ENCODE measurements at places on chromosomes 11 and 22.
A peak's percentile ranks its signal among the peaks of the same experiment; 100 is the strongest.

DNA sequence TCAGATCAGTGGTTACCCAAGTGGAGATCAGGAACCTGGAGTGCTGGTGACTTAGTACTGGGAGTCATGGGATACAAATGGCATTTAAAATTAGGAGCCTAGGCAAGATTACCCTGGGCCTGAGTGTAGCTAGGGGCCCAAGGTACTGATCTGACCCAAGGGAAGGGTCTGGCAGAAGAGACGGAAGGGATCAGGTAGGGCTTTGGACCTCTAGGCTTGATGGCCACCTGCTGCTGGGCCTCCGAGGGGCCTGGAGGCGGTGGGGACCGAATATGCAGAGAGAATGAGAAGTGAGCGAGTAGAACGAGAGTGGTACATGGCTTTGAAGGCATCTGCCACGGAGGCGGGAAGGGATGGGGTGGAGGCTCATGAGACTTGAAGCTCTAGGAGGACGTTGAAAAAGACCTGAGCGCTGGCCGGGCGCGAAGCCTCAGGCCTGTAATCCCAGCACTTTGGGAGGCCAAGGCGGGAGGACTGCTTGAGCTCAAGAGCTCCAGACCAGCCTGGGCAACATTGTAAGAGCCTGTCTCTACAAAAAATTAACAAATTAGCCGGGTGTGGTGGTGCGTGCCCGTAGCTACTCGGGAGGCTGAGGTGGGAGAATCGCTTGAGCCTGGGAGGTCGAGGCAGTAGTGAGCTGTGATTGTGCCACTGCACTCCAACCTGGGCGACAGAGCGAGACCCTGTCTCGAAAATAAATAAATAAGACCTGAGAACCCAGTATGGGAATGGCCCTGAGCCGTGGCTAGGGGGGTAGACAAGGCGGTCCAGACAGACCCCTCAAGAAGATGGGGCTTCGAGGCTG lies 563 bp upstream of the PPIL2 start:
- DNase-seq: no peak

- DNase-seq: no peak
These were observed 1.4 kb downstream of the USP47 start for GRCh38 chr11:11843211-11843621.

DNA sequence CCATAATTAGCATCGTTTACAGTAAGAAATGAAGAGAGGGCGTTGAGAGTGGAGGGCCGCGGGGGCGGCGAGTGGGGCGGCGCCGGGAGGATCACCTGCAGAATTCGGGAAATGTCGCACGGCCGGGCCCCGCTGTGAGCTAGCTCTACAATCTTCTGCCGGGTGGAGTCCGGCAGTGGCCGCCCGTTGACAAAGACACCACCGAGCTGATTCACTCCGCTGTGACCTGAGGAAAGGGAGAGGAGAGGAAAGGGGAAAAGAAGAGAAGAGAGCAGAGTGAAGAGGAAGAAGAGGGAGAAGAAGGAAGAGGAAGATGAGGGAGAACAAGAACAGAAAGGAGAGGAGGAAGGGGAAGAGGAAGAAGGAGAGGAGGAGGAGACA lies 8.5 kb downstream of the PAX6 start:
- peak; percentile 60 for DNase-seq

DNA sequence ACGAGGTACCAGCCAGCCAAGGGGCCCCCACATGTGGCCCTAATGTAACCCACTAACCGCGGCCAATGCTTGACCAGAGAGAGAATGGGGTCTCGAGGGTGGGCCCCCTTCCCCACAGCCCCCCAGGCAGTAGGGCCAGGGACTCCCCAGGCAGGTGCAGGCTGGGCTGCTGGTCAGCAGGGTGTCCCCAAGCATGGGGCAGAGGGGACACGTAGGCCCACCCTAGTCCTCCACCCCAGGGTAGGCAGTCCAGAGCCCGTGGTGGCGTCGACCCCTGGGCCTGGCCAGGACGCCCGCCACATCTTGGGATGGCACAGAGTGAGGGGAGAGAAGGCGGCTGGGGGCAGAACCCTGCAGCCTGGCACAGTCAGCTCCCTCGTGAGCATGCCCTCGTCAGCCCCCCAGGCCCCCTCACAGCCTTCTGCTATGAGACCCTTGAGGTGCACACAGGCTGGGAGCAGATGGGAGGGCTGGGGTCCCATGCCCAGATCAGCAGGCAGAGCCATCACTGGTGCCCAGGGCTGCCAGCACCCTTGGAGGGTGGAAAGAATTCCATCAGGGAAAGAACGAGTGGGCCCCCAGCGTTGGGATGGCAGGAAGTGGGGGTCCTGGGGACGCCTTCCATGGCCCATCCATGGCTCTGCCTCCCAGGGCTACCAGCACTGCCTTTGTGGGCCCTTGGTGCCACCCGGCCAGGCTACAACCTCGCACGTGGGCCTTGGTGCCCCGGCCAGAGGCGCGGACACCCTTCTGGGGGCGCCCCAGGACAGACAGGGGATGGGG lies 6.1 kb downstream of the TNNT3 start:
- DNase-seq: no peak

DNA sequence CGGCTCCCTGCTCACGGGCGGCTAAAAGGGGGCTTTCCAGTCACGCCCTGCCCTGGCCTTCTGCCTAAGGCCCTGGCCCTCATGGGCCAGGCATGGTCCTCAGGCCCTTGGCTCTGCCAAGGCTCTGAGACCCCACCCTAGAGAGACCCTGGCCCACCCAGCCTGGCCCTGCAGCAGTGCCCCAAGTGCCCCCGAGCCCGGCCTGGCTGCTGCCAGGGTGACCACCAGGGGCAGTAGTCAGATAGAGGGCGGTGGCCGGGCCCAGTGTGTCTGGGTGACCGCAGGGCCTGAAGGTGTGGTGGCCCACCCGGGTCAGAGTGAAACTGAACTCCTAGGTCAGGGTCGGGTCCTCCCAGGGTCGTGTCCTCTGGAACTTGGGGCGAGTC lies 29.4 kb upstream of the CCDC188 start:
- peak; percentile 44 for DNase-seq

- DNase-seq: peak; percentile 83
These were observed 2.9 kb upstream of the KIRREL3 start for GRCh38 chr11:127003260-127003981.

DNA sequence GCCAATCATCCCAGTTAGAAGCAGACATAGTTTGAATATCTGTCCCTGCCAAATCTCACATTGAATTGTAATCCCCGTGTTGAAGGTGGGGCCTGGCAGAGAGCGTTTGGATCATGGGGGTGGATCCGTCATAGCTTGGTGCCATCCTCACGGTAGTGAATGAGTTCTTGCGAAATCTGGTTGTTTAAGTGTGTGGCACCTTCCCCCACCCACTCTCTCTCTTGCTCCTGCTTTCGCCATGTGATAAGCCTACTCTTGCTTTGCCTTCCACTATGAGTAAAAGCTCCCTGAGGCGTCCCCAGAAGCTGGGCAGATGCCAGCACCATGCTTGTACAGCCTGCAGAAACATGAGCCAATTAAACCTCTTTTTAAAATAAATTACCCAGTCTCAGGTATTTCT lies 5.0 kb upstream of the CCDC81 start:
- DNase-seq: no peak

DNA sequence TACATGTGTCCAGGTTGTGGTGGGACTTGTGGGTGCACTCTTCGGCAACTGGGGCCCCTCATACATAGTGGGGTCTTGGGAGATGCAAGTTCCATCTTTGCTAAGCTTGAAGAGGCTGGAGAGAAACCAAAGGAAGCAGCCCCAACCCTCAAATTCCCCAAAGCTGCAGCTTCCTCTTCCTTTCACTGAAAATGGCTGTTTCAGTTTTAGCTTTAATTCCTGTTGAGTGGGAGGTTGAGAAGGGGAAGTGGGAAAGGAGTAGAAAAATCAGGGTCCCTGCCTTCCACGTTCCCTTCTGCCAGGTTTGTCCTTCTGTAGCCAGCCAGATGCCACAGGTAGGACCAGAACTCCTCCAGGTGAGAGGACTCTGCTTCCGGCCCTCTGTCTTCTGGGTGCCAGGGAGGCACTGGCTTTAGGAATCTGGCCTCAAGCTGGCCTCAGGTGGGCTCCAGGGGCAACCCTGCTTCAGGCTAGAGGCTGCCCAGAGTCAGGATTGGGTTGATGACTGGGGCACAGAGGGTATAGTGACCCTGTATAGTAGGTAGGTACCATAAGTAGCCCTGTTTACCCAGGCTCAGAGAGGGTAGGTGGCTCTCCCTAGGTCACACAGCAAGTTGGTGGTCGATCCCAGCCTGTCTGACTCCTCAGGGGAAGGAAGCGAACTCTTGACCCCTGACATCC lies 16.2 kb downstream of the P2RY6 start:
- no peak for DNase-seq

Measured in WTC11 (cell line).